ENCODE measurements at places on chromosomes 12 and 14.

DNA sequence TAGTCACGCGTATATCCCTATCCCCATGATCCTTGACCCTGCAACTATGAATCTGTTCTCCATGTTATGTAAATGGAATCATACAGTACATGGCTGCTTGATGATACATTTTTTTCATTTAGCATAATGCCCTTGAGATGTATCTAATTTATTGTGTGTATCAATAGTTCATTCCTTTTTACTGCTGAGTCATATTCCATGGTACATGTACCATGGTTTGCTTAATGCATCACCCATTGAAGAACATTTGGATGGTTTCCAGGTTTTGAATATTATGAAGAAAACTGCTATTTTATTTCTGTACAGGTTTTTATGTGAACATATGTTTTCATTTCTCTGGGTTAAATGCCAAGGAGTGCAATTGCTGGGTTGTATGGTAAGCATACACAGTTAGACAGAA lies 4.0 kb upstream of the RNASE10 start:
- no peak for DNase-seq

DNA sequence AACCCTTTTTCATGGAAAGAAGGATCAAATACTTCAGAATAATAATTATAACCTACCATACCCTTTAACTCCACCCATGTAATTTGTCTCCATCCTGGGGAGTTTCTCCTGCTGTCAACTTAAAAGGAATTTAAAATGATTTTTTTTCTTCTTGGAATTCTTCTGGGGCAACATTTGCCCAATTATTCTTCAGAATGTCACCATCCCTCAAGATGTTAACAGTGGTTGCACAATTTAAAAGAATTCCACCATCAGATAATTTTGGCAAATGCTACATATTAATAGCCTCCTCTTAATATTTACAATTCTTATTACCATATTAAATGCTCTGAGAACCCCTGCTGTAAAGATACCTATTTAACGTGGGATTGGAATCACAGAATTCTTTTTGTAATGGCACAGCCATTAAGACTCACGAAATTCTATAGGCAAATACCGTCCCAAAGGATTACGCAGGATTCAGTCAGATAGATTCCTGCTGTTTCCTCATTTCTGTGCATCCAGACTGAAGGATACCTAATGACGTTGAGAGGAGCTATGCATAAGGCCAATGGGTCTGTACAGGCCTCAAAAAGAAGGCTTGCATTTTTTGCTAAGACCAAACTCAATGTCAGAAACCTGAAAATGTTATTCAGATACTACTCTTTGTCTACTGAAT lies 177.5 kb downstream of the DAD1 start:
- no peak for DNase-seq

DNA sequence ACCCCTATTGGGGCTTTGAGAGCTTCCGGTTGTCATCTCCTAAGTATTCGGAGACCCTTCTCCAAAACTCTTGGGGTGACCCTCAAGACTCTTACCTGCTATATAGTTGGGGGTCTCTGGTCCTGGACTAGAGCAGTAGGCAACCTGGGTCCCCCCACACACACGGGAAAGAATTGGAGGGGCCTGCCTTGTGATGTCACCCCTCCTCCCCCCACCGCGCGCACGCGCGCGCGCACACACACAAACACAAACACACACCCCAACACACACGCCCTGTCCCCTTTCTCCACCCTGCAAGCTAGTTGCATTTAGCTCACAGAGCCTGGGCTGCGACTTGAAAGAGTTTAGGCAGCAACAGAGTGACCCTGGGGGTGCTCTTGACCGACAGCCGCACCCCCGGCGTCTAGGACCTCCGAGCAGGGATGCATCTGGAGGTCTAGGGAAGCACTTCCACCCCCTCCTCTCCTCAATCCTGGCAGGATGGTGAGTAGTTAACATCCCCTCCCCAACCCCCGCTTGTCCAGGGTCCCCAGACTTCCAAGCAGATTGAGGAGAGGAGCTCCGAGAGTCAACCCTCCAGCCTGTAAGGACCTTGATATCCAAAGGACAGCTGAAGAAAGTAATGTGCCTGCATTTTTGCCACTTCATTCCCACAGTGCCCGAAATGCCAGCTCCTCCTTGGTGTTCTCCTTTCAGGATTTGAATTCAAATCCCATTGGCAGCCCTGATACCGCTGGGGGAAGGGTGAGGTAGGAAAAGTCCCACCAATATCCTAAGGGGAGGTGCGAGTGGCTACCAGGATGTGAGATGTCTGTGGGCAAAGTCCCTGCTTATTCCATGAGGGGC lies 1.4 kb upstream of the DNAJC14 start:
- DNase-seq = peak; percentile 48

- no peak for DNase-seq
Measured at GRCh38 chr14:62076825-62077605, 314.8 kb downstream of the SNAPC1 start.

DNA sequence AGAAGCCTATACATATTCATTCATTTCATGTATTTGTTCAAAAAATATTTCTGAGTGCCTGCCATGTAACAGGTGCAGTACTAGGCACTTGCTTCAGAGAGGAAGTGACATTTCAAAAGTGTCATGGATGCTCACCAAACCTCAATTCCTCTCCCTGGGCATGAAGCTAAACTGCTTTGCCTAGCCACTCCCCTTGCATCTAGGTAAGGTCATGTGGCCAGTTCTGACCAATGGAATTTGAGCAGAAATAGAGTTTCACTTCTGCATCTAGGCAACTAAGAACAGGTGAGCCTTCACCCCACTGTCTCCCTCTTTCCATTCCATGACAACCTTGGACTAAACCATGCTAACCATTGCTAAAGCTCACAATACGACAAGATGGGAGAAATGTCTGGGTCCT lies 27.6 kb downstream of the TC2N start:
- DNase-seq = no peak

DNA sequence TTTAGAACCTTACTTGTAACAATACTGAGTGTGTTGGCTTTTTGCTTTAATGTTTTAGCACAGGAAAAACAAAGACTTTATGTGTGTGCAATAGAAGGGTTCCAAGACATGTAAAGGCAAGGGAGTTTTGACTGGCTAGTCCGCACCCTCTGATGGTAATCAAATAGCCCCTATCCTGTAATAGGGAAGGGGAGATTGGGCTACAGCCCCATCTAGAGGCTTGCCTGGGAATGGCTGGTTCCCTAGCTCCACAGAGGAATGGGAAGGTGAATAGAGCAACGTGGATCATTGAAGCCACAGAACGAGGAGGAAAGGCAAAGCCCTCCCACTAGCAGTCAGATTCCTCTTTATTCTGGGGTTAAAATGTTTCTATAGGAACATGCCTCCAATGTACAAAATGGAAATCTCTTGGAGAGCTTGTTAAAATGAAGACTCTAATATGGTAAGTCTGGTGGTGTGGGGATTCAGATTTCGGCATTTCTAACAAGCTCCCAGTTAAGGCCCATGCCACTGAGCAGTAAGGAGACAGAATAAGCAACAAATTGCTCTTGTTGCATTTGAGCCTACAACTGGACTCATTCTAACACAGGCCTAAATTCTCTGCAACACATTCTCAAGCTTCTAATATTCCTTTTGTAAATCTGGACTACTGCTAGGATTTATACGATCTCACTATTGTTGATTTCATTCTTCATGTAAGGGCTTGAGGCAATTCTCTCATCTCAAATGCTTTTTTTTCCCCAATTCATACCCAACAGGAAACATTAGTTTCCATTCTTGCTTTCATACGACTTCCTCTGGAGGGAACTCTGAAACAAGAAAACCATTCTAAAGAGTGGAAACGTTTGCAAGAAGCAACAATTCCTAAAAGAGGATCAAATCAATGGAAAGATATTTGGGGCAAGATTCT lies 57.1 kb downstream of the NIN start:
- DNase-seq = peak; percentile 49

GRCh38 chr12:14075797-14076393 lies 94.5 kb upstream of the GRIN2B start:
- no peak for DNase-seq

DNA sequence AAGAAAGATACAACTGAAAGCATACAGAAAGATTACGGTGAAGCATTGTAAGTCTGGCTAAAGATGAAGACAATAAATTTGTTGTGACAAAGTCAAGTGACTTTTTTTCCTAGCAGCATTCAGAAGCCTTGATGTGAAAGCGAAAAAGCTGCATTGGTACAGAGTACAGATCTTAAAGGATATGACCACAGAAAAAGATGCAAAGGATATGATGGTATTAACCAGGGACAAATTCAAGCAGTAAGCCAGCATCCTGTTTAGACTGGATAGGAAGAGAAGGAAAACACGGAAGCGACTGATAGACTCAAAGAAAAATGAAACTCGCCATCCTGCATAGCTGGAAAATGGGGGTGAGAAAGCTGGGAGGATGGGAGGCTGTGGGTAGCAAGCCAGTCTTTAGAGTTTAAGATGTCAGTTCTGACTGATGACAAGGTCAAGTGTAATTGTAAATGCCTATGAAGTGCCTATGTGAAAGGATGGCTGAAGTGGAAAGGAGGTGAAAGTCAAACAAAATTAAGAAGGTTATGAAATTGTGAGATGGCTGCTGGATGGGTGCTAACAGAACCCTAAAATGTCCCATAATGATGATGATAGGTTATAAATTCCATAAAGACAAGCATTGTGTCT lies 92.4 kb downstream of the PHLDA1 start:
- no peak for DNase-seq
